ENCODE measurements at places on chromosomes 4 and X.
A peak's percentile ranks its signal among the peaks of the same experiment; 100 is the strongest.

GRCh38 chr4:80239480-80240150, 26.8 kb upstream of the FGF5 start:
- peak; percentile 40 for DNase-seq

DNA sequence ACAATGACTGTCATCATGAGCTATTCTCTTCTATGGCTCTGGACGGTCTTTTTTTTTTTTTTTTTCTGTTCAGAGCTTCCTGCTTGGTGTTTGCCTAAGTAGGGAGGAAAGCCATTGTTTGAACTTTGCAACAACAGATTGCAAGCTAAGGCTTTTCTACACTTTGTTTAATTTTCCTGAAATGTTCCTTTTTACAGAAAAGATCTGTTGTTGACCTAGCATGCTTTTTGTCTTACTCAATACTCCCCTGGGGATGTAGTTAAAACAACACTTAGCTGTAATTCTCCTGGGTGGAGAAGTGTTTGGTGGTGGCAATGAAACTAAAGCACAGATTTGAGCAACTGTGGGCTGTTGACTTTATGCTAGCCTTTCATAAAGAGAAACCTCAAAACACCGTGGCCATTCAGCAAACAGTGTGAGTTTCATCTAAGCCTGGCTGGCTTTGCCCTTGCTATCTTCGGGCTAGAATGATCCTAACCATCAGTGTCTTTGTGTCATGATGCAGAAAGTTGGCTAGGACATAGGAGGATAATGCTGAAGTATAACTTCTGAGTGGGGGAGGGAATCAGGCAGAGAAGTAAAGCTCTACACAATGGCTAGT, 110.5 kb downstream of the ANXA3 start:
- DNase-seq = peak; percentile 65

DNA sequence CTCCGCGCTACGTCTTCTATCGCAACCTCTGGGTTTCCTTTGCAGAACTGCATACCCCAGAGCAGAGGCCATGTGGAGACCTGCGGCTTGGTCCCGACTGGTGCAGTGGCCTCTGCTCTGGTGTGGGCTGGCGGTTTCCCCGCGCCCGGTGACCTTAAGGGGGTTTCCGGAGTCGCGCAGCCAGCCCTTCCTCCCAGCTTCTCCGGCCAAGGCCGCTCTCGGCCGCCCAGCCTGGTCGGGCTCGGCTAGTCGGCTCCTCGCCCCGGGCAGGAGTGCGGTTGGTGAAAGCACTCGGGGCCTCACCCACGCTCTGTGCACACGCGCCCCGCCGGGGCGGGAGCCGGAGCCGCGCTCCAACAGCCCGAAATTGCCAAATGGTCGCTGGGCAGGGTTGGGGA, 84.9 kb downstream of the BCOR start:
- DNase-seq = peak; percentile 55

DNA sequence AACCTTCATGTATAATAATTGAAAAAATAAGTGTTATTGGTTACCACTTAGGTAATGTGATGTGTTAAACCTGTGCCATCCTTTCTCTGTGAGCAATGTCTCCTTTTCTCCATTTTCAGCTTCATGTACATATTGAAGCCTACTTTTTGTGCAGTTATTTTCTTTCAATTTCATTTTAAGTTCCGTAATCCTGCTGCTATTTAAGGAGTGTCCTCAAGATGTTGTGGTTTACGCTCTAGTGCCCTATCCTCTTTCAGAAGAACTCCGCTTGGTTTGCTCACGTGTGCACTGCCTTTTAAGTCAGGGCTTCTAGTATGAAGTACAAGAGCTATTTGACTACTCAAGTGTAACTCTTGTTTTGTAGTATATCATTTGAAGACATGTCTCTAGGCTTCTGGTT, 2253.2 kb upstream of the TENM3 start:
- no peak for DNase-seq

- DNase-seq = no peak
Observed at GRCh38 chrX:95539041-95539440, 1145.6 kb upstream of the DIAPH2 start.

GRCh38 chrX:20663336-20663735, 396.6 kb upstream of the RPS6KA3 start:
- DNase-seq = no peak

DNA sequence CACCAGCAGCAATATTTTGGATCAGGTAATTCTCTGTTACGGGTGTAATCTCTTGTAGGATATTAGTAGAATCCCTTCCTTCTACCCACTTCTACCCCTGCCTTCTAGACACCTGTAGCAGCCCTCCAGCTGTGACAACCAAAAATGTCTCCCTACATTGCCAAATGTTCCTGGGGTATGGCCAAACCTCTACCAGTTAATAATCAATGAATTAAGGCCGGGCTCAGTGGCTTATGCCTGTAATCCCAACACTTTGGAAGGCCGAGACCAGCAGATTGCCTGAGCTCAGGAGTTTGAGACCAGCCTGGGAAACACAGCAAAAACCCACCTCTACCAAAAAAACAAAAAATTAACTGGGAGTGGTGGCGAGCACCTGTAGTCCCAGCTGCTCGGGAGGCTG, 9.9 kb downstream of the MAML3 start:
- DNase-seq = no peak
